ENCODE measurements at places on chromosomes 12 and 14. TPM values are rescaled to one million over a fixed set of nuclear protein-coding genes. Genes with fewer than 3 reads are reported as not detected.

IFNG-AS1 gene
- 5.2 TPM for total RNA-seq

RNF41 gene
- 36.1 TPM for total RNA-seq

POLE gene
- total RNA-seq: 168 TPM

MGAT4C gene
- total RNA-seq: not detected

GSG1 gene
- not detected for total RNA-seq

MYBPC1 gene
- total RNA-seq: not detected

DNA sequence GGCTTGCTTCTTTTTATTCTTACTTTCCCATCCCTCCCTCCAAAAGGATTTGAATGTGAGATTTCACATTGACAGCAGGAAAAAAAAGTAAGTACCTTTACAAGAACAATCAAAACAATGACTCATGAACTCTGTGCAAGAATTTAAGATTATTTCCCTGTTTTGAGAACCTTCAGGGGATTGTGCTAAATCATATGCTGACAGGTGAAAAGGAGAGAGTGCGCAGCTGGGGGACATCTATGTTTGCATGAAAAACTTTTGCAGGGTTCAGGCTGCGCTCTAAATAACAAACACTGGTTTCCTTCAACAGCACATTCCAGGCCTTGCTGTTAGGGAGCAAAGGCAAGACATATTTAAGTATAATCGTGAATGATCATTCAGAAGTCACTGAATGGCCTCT lies 27.3 kb downstream of the RERG start:
- no peak for DNase-seq

GRCh38 chr12:14956024-14956891 lies 5.1 kb downstream of the ARHGDIB start:
- DNase-seq: no peak

- DNase-seq: no peak
Observed at GRCh38 chr14:39417014-39417413, 15.2 kb downstream of the FBXO33 start.

GRCh38 chr14:59918824-59919569 lies 947 bp upstream of the LRRC9 start:
- no peak for DNase-seq

- no peak for DNase-seq
Observed at GRCh38 chr12:94705676-94706075, 55.3 kb upstream of the TMCC3 start.

DNA sequence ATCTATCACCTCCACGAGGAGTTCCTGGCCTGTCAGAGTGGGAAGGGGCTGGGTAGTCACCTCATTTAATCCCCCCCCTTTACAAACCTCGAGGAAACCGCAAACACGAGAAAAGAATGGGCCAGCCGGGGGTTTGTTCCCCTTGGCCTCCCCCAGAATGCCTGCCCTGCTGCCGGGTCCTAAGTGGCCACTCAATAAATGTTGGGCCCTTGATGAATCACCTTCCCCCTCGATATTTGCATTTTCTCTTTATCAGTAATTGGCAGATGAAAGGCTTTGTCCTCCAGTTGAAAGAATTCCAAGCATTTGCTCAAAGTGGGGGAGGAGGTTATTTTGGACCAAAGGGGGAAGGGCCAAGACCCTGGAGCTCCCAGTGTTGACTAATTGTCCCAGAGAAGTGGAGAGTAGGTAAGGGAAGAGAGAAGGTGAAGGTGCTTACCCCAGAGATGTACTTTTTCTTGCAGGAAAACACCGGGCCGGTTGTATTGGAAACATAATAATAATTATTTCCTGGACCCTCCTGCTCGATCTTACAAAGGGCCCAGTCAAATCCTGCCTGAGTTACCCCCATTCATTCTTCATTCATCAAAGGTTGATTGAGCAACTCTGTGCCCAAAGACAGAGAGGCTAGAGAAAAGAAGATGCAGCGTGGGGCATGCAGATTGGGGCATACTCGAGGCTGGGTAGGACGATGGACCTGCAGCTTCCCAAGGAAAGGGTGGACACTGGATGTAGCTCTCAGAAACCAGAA lies 1.9 kb upstream of the KDM2B start:
- DNase-seq: no peak

DNA sequence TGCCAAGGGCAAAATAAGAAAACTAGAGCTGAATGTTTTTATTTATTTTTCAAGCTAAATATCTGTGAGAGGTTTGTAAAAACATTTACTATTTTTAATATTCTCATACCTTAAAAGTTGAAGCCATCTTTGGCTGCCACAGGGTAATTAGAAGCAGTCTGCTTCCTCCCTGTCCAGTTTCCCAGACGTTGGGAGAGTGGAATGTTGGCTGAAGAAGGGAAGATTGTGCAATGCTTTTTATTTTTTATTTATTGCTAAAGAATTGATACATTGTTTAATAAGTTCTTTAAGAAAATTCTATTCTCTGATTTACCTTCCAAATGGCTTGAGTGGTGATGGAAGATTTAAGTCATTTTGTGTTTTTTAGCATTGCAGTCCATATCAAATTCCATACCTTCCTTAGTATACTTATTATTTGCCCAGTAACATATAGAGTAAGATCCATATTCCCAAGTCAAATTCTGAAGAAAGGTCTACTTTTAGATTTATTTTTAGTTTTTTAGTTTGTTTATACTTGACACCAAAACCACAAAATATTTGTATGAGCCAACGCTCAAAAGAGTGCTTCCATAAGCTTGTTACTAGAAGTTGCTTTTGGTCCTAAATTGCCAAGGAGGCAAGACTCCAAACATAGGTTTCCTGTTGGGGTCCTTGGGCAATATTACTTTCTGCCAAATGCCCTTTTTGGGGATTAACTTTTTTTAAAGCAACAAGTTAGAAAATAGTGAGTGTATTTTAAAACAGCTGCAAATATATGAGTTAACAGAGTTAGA lies 124.0 kb upstream of the CPM start:
- no peak for DNase-seq

DNA sequence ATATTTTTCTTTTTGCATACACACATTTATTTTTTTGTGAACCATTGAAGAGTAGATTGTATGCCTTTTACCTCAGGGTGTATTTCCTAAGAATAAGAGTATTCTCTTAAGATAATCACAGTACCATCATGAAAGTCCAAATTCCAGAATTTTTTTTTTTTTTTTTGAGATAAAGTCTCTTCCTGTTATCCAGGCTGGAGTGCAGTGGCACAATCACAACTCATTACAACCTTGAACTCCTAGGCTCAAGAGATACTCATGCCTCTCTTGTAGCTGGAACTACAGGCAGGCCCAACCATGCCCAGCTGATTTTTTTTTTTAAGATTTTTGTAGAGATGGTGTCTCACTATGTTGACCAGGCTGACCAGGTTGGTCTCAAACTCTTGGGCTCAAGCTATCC lies 10.9 kb downstream of the FRS2 start:
- DNase-seq: no peak

DNA sequence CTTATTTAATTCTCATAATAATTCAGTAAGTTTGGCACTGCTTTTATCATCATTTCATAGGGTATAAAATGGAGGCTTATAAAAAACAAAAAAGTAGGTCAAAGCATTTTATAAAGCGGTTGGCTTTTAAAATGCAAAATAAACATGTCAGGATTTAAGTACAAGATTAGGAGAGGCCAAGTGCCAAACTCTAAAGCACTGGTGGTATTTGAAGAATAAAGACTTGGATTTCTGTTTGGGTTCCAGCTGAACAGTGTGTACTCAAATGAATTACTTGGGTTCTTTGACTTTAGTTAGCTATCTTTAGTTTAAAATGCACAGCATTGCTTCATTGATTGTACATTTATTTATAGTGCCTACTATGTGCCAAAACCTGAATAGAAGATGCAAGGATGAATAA lies 966.6 kb upstream of the SEL1L start:
- no peak for DNase-seq

DNA sequence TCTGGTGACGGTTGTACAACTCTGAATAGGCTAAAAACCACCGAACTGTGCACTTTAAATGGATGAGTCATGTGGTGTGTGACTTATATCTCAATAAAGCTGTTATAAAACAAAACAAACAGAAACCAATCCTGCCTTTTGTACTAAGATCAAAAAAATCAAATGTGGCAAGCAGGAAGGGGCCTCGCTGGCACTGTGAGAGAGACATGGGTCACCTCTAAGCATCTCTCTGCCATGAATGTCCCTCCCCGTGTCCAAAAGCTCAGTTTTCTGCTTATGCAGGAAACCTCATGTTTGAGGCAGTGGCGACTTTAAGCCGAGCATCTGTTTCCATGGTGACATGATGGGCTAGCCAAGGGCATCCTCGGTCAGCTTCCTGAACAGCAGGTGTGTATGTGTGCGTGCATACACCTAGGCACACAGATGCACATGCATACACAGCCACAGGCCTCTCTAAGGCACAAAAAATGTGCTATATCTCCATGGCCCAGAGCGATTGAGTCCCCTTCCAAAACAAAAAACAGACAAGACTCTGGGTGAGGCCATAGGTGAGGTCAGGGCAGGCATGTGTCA lies 44.4 kb downstream of the ARL6IP4 start:
- DNase-seq: no peak

GRCh38 chr14:26719514-26719913 lies 121.7 kb upstream of the NOVA1 start:
- no peak for DNase-seq

DNA sequence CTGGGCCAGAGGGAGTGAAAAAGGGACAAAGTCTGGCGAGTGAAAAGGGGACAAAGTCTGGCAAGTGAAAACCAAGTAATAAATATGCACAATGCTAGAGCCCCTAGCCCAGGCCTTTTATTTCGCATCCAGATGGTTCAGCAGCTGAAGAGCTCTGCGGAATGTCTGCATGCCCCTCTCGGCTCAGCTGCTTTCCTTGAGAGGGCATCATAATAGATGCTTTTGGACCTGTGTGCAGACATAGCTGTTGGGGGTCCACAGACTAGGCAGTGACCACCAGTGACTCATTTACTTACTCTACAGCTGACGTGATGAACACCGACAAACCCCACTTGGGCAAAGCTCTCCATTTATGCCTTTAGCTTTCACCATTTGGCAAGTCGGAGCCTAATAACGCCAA lies 4.3 kb downstream of the NIN start:
- DNase-seq: no peak

DNA sequence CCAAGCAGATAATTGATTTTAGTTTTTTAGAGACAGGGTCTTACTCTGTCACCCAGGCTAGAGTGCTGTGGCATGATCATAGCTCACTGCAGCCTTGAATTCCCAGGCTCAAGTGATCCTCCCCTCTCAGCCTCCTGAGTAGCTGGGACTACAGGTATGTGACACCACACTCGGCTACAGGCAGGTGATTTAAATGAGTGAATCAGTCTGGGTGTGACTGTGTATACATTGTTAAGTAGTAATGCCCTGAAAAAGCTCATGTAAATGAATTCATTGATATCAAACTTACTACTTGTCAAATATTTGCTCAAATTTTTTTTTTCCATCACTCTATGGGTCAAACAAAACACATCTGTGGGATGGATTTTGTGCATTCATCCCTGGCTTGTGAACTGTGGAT lies 6.3 kb upstream of the USP44 start:
- no peak for DNase-seq

- DNase-seq: no peak
Observed at GRCh38 chr14:63616015-63616414, 25.7 kb downstream of the WDR89 start.

Measured in activated naive CD8-positive, alpha-beta T cell treated with anti-CD3 and anti-CD28 coated beads, Interleukin-2, amount 10 ng/mL, durations not matched to agents 7 days and 5 days (primary cell).